ENCODE measurements at places on chromosomes 1 and 21.

GRCh38 chr1:1240822-1241587, 5.5 kb downstream of the C1QTNF12 start:
- no peak for DNase-seq

GRCh38 chr1:101632548-101633272, 364.0 kb downstream of the OLFM3 start:
- DNase-seq = no peak

- DNase-seq = no peak
These were observed 71.2 kb downstream of the LHX4 start for GRCh38 chr1:180301135-180301742.

DNA sequence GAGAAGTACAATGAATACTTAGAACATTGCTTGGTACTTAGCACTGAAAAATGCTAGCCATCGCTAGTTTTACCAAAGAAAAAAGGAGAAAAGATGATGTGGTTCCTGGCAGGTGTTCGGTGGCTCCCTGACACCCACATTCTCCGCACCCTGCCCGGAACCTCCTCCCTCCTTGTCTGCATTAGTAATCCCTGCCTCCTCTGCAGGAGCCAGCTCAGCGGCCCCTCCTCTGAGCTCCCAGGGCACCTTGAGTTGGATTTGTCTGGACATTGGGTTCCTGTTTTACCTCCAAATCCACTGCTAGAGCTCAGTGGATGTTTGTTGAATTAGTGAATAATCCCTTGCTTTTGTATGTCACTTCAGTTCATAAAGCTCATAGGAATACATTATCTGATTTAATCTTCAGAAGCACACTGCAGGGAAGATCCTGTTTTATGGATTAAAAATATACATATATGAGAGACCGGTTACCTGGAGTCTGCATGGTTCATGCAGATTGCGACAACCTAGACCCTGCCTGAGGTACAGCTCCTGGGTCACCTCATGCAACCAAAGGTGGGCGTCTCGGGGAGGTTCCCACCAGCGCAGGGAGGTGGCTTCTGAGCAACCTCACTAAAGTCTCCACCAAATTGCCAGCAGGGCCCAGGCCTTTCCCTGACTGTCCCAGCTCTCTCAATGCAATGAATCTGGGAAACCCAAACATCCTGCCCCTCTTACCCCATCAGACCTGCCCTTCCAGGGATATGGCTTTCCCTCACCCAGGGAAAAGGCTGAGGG, 24.2 kb downstream of the PCAT6 start:
- DNase-seq = peak; percentile 29

DNA sequence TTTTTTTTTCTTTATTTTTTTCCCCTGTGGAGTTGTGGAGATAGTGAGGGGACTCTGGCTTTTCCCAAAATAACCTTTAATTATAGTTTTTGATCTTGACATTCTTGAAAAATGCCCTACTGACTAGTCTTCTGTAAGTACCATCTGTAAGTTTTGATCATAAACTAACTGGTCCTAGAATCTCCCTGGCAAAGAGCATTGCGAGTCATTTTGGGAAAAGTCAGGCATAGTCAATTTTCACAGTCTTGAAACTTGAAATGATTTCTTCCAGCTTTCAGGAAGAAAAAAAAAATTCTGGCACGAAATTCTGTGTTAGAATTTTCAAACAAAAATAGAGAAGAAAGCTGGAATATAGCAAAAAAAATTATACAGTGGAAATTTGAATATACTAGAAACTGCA, 181.2 kb upstream of the SNX7 start:
- no peak for DNase-seq

- DNase-seq = no peak
These were observed 25.9 kb downstream of the EPHX1 start for GRCh38 chr1:225835856-225836255.

GRCh38 chr1:183282101-183282855, 96.2 kb downstream of the LAMC2 start:
- no peak for DNase-seq

DNA sequence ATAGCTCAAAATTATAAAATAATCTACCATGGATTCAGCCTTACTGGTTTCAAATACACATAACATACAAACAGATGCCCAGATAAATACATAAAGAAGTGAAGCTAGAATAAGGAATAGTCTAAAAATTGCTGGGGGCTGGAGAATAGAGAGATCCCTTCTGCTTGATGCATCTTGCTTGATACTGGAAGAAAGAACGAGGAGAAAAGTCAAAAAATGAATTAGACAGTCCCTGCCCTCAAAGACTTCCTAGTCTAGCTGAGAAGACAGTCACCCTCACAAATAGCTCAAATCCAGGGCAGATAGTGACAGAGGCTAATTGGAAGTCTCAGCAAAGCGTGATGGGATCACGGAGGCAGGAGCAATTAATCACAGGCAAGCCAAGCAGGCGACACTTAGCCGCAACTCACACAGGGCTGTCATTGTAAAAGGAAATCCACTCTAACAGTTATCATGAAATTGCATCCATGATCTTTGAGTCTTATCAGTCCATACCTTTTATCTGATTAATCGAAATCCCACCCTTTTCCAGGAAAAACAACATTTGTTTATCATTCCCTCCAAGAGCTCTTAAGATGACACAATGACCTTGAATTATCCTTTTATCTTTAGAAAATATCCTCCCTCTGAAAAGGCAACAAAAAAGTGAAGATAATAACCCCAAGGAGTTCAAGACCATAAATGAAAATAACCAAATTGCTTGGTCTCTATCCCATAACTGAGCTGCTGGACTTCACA, 59.7 kb upstream of the TIAM1 start:
- DNase-seq = no peak

DNA sequence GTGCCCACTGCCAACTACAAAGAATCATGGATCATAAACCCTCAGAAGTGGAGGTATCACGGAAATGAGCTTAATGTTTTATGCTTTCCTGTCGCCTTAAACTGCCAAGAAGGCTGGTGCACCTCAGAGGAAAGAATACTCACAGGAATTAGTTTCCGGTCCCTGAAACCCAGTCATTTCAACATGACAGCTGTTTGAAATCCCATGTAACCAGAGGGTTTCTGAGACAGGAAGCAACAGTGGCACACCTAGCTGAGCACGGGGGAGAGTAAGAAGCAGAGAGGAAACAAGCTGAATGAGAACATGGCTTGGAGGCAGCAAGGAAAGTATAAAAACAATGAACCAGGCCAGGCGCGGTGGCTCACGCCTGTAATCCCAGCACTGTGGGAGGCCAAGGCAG, 3.9 kb downstream of the JAK1 start:
- DNase-seq = peak; percentile 70

Measured in activated CD4-positive, alpha-beta T cell treated with anti-CD3 and anti-CD28 coated beads, Interleukin-2, Interleukin-4, amounts not matched to agents 100 ng/mL and 50 ng/mL, durations not matched to agents 16 hours and 8 hours (primary cell).